Stimulated activated CD8-positive, alpha-beta memory T cell treated with anti-CD3 and anti-CD28 coated beads, Interleukin-7, amount 100 ng/mL, for 1 hour (primary cell): ENCODE measurements at places on chromosomes 13 and 19.

DNA sequence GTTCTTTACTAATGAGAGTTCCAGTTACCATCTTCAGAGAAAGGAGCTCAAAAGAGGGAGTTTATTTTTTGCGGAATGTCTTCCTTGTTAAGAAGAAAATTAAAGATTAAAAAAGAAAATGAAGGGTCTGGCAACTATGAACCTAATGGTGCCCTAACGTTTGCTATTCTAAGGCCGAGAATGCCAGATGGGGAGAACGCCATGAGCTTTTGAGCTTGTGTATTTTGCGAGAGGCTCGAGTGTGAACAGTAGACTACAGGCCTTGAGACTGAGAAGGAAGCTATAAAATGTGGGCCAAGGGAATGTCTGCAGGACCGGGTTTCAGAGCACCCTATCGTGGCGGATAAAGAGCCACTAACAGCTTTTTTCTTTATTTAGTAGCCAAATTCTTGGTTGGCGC is 6.7 kb downstream of the FGF14 start:
- DNase-seq, result no peak

DNA sequence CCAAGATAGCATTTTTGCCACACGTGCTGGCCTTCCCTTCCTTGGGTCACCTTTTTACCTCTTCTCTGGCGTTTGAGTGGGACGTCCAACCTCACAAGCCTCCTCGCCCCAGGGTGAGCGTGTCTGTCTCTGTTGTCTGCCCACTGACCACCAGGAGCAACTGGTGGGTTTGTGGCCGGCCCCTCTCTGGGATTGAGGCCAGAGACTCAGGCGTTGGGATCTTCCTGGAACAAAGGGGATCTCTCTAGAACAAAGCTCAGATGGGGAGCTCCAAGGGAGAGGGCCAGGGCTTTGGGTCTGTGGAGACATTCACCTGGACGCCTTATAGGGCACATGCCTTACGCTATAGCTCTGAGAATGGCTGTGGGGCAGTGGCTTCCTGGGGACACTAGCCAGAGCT is 17.4 kb downstream of the COMP start:
- DNase-seq, result no peak

- DNase-seq, result no peak
Observed at GRCh38 chr13:40026174-40026585, 370.7 kb downstream of the COG6 start.

GRCh38 chr13:64540468-64540867 is 2689.7 kb downstream of the PCDH9 start:
- no peak for DNase-seq

DNA sequence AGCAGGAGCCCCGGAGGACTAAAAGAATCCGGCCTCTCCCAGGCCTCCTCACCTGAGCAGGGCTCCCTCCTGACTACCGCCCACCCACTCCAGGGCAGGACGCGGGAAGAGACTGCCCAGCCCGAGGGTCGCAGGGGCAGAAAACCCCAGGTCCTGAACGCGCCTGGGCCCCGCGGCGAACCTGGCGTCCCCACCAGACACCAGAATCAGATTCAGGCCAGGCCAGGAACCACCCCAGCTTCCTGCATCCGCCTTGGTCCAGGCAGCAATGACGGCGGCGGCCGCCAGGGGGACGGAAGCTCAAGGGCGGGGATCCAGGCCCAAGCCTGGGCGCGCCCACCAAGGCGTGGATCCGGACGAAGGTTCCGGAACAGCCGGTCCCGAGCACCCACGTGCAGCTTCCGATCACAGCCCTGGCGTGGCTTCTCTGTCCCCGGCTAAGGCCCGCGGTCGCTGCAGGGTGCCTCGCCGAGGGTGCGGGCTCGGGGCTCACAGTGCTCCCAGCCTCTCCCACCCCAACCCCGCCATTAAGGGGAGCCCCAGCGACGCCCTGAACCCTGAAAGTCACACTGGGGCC is 3.6 kb downstream of the LGALS7 start:
- peak; percentile 90 for DNase-seq

DNA sequence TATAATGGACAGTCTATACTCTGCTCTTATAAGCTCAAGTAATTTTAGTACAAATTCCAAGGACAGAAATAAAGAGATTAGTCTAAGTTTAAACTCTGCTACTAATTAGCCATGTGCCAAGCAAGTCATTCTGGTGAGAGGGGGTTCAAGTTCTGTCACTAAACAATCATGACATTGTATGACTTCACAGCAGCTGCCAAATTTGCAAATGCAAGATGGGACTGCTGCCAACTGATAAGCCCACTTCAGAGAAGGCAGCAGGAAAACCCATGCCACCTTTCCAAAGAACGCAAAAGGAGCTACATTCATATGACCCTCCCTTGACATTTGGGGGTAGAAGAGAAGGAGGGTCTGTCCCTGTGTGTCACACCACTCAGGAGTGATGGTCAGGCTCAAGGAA is 60.7 kb upstream of the RFXAP start:
- no peak for DNase-seq

- DNase-seq, result no peak
Observed at GRCh38 chr19:52094526-52095130, 937 bp downstream of the ZNF841 start.

DNA sequence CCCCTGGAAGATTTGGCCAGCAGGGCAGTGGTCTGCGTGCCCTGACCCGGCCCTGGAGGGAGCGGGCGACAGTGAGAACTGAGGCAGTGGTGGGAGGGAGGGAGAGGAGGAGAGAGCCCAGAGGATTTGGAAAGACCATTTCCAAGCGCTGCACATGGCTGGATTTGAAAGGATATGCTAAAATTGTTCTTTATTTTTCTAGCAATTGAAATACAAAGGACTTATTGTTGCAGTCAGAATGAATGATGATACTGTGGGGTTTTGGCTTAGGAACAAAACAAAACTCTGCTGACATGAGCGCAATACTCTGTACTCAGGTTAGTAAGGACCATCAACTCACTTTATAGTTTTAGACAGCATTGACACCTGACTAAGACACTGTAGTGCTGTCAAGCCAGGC is 69.5 kb downstream of the TNFRSF19 start:
- DNase-seq, result no peak
